ENCODE measurements at places on chromosomes 3 and 15.
A peak's percentile ranks its signal among the peaks of the same experiment; 100 is the strongest.

- peak; percentile 39 for DNase-seq
Measured at GRCh38 chr3:58679974-58680666, 13.5 kb upstream of the FAM3D start.

- peak; percentile 23 for DNase-seq
Measured at GRCh38 chr15:43329217-43329959, 985 bp downstream of the LCMT2 start.

- DNase-seq = no peak
Measured at GRCh38 chr15:32825219-32825618, 107.4 kb downstream of the GREM1 start.

DNA sequence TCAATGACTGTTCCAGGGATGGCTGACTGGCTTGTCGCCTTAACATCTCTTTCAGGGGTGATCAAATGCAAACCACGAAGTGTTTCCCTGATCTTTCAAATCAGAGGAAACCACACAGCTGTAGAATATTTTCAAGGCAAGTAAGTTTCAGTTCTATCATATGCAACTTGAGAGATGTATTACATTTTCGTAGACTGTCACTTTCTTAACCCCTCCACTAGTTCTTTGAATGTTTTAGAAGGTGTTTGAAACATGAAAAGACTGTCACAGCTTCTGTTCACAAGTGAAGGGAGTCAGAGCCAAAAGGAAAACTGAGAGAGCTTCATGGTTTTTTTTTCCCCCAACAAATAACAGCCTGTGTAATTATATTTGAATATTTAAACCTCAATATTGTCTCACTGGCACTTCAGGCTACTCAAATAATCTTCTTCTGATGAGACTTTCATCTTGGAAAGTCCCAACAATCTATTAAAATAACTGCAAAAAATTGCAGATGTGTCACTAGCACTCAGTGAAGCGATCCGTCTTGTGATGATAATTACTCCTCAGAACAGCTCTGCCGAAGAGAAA, 25.9 kb upstream of the CAPN7 start:
- no peak for DNase-seq

- no peak for DNase-seq
Measured at GRCh38 chr15:27025481-27025966, 54.5 kb downstream of the GABRG3 start.
